ENCODE measurements at places on chromosomes 1 and 21.
A peak's percentile ranks its signal among the peaks of the same experiment; 100 is the strongest.

GRCh38 chr1:180921891-180922630 is 9.4 kb downstream of the KIAA1614 start:
- DNase-seq: no peak

GRCh38 chr1:2791027-2791760 is 10.3 kb downstream of the TTC34 start:
- no peak for DNase-seq

DNA sequence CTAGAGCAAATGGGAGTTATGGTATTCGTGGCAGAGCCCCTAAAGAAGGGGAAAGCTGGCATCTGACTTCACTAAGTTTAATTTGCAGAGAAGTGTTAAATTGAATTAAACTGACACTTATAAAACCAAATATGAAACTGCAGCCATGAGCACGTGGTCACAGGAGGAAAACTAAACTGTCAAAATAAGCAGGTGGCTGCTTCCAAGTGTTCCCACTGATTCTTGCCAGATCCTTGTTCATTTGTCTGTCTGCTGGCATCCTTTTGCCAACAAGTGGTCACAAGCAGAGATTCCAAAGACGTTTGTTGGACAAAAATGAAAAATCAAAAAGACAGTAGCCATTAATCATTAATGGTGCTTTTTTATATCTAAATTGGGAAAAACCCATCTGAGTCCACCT is 6.5 kb upstream of the CELA2B start:
- no peak for DNase-seq

- peak; percentile 29 for DNase-seq
These were observed 41.6 kb upstream of the SLC45A1 start for GRCh38 chr1:8276173-8276914.

DNA sequence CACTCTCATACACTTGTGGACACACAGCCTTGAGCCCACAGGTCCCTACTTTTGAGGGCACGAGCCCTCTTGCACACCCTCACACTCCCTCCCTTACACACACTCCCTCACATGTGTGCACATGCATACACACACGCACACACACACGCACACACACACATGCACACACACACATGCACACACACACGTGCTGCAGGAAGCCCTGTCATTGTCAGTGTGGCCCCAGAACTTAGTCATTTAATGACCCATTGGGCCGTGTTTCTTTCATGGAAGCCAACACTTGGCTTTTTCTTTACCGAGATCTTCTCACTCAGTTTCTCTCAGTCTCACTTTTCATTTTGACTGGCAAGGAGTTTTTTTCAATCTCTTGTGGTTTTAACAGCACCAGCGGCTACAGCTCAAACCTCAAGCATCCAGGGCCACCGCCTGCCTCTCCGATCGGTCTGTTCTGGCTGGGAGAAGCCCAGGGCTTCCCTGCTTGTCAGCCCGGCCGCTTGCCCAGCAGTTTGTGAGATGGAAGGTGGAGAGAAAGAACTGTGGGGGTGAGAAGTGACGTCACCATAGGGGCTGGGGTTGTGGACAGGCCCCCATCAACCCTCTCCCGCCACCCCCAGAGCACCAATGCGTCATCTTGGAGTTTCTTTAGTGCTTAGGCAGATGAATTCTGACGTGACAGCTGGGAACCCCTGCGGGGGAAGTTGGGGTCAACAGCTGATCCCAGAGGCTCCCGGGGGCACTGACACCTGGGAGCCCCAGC is 15.8 kb upstream of the TNFRSF8 start:
- DNase-seq: no peak

DNA sequence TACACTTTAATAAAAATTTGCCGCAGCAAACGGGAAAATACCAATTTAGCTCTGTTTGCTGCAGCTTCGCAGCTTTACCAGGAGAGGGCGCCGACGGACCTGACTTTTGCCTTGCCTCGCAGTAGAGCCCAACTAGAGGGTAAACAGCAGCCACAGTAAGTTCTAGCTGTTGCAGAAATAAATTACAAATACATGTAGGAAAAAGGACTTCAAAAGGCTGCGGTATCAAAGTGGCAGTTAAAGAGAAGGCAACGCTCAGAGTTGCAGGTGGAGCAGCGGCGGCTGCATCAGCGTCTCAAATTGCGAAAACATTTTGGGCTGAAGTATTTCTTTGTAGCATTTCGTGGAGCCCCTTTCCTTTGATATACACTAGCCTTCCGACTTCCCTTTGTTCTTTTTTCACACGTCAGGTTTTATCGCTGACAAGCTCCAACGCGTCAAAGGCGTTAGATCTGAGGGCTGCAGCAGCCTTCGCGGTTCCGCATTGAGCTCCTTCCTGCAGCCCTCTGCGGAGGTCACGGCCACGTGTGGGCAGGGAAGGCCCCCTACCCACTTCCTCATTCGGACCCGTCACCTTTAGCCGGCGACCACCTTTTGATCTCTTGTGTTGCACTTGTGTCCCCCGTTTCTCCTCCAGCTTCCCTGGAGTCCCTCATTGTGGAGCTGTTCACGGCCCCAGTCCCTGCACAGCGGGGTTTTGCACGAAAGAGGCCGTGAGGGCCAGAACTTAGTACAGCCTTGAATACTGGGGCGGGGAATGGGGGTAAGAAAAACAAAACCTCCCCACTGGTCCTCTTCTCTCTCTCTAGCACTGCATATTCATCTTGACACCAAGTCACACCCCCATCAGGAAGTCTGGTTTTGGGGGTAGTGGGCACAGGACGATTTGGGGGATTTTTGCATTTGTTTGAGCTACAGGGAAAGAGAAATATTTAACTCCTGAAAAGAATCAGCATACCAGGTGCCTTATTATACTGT is 72.8 kb downstream of the S1PR1 start:
- DNase-seq: peak; percentile 71

DNA sequence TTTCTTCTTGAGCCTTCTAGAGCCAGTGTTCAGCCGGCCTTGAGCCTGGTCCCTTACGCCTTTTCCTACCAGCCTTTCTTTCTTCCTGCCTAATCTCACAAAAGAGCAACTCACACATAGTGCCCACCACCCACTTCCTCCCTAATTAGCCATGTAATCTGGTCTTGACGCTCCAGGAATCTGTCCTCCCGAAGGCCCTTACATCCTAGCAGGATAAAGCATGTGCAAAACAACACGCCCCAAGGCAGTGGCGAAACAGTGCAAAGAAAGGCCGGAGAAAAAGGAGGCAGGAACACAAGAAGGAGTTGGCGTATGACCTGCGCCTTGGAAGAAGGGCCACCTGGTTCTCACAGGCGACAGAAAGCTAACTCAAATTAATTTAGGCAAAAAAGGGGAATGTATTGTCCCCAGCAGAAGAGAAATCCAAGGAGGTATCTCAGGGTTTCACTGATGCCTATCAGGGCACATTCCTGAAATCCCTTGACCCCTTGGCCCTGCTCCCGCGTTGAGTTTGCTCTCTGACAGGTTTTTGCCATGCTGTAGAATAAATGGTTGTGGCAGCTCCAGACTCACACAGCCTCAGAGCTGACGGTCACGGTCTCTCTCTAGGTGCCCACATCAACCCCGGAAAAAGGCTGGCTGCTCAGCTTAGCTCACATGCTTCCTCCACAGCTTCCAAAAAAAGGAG is 79.0 kb downstream of the ZNF281 start:
- peak; percentile 74 for DNase-seq

- peak; percentile 56 for DNase-seq
These were observed 15.1 kb downstream of the PAX7 start for GRCh38 chr1:18645747-18646090.

GRCh38 chr1:93874025-93874651 is 4.9 kb downstream of the DNTTIP2 start:
- peak; percentile 56 for DNase-seq

GRCh38 chr1:160261556-160261892 is 825 bp downstream of the DCAF8 start:
- peak; percentile 56 for DNase-seq

DNA sequence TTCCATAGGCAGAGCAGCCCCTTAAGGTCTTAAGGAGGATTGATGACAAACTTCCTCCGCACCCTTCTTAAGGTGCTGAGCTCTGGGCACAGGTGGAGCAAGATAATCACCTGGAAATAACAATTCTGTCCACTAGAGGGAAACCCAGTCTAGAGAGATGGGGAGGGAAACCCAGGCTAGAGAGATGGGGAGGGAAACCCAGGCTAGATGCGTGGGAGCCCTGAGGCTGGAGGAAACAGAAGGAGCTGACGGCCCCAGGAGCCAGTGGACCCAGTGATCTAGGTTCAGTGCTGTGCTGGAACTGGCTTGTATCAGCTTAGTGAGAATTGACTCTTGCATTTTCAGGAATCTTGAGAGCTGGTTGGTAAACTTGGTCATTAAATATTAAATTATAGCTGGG is 17.8 kb upstream of the MYCL start:
- peak; percentile 77 for DNase-seq

- DNase-seq: no peak
These were observed 75.7 kb upstream of the NRIP1 start for GRCh38 chr21:15140321-15141019.

DNA sequence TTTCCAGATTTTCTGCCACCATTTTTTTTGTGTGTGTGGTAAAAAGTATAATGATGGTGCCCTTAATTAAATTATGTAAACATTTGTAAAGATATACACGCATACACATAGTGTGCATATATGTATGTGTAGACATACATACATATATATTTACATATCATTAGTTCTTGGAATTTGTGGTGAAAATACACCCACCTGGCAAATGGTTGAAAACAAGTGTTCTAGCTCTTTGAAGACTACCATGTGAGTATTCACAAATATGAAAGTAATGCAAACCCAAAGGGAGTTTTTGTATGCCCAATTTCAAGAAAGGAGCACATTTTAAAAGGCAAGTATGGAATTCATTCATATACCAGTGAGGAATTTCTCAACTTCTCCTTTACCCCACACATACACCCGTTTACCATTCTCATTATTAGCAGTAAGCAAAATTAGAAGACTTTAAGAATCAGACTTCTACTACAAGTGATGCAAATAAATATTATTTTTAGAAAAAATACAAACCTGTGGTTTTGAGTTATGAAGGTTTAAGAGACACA is 8.0 kb downstream of the RABGAP1L start:
- DNase-seq: no peak

- no peak for DNase-seq
These were observed 23.3 kb upstream of the MOV10 start for GRCh38 chr1:112651205-112651604.

DNA sequence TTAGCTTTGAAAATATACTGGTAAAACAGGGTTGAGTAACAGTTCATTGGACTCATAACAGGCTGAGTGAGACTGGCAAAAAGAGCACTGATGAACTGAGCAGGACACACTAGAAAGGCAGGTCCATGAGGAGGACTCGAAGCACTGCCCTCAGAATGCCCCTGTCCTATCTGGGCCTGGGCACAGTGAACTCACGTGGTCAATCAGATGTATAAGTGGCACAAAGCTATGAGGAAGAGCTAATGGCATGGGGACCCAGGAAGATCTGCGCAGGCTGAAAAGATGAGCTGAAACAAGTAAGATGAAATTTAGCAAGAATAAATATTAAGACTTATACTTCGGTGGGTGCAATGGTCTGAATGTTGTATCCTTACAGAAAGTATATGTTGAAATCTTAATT is 9.2 kb upstream of the RGS7 start:
- no peak for DNase-seq

DNA sequence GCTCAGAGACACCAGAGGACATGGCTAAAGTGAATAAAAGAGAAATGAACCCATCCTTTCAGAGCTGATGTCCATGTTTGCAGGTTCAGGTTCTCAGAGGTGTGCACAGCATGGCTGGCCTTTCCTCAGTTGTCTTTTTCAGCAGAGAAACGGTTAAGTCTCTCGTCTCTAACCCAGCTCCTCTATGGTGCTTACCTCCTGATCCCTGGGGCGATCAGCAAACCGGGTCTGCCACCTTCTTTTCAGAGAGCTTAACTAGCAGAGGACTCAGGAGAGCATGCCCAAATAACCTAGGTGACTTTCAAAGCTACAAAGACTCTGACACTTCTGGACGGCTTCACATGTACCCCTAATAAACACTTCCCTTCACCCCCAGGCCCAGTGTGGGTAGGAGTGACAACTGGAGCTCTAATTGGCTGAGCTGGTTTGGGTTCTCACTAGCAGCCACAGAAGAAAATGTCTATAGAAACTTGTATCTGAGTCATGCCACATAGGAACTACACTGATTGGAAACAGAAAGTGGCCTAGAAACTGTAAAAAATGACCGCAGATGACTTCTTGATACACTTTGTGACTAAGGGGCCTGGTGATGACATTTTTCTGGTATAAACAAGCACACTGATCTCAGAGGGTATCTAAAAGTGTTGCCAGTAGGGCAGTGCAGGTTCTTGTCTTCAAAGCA is at the start of gene AIM2:
Gene AIM2, minus strand, starts transcription at position 329 of the 682 bp plus-strand sequence. CDS start 3,267 bp downstream, outside the sequence.
- DNase-seq: no peak

- no peak for DNase-seq
These were observed 135.9 kb downstream of the TPR start for GRCh38 chr1:186239171-186239570.

- DNase-seq: no peak
These were observed 290.9 kb upstream of the FAM78B start for GRCh38 chr1:166457700-166458099.

- no peak for DNase-seq
These were observed 72.6 kb upstream of the TRABD2B start for GRCh38 chr1:48069662-48070395.

DNA sequence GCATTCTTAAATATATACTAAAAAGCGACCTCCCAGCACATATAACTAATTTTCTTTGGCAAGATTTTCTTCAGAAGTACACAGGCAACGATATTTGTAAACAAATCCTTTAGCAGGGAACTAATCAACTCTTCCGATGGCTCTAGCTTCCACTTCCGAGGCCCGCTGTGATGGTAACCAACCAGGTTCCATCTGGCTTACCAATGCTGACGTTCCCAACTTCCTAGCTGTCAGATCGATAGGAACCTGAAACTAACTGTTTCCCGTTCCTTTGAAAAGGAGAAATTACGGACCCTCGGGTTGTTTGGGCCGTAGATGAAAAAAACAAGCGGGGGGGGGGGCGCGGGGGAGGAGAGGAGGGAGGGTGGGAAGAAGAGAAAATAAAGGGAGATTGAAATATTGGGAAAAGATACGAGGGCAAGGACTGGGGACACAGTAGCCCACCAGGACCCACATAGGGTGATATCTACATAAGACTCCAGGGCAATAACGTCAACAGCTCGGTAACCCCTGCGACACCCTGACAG is 513 bp downstream of the GTF2B start:
- DNase-seq: peak; percentile 57

DNA sequence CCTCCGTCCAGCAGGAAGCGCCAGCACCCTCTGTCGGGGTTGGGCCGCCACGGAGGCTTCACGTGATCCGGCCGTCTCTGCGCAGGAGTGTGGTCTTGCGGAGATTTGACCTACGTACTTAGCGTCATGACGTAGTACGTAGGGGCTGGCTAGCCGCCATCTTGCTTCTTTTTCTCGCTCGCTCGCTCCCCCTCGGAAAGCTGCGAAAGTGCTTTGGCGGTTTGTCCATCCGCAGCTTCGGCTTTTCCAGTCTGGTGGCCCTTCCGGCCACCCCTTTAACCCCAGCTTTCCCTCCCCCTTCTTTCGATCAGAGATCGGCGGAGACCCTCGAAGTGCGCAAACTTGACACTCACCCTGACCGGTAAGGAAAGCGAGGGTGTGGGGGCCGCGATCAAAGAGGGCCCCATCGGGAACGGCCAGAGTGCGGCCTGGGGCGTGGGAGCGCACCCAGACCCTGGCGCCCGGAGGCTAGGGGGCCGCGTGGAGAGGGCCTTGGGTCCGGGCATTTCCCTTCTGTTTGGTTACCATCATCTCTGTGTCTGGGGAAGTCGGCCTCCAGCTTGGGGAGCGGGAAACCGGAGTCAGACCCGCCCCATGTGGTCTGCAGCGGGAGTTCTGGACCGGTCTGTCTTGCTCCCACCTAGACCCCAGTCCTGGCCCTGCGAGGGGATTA is at the start of gene PRRC2C:
Gene PRRC2C, plus strand, starts transcription at position 156 of the 673 bp plus-strand sequence. CDS start 26,559 bp downstream, outside the sequence.
- DNase-seq: peak; percentile 98
